ENCODE measurements at places on chromosomes 5 and 9. TPM values are rescaled to one million over a fixed set of nuclear protein-coding genes. Genes with fewer than 3 reads are reported as not detected.

- no peak for DNase-seq
These were observed 486.7 kb downstream of the TMEM232 start for GRCh38 chr5:110239786-110240185.

DNA sequence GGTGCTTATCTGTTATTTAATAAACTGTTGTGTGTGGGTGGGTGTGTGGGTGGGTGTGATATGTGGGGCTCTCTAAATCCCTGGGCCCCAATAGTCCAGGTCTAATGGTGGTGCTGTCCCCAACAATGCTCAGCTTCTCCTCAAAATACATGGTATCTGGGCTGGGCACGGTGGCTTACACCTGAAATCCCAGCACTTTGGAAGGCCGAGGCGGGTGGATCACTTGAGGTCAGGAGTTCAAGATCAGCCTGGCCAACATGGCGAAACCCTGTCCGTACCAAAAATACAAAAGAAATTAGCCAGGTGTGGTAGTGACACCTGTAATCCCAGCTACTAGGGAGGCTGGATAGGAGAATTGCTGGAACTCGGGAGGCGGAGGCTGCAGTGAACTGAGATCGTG lies 4.5 kb upstream of the ORM1 start:
- no peak for DNase-seq

DNA sequence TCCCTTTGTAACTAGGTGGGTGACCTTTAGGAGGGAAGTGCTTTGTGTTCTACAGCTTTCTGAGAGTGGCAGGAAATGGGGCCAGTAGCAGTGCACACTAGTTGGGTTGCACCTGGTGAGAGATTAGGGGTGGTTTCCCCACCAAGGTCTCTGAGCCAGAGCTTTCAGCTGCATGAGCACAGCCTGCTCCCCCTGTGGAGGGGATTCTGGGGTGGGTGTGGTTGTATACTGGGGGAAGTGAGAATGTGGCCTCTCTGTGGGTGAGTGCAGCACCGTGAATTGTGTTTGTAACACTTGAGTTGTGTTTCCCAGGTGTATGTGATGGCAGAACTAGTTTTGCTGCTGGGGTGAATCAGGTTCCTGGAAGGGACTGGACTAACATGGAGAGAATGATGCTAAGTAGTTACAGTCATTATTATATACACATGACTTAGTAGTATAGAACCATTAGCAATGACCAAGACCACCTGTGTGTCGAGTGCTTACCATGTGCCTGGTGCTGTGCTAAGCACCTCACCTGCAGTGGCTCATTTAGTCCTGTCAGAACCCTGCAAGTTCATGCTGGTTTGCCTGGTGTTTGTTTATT lies 11.8 kb upstream of the CXXC5 start:
- no peak for DNase-seq

GRCh38 chr9:98253565-98253964 lies 1.9 kb downstream of the TBC1D2 start:
- DNase-seq: no peak

DNA sequence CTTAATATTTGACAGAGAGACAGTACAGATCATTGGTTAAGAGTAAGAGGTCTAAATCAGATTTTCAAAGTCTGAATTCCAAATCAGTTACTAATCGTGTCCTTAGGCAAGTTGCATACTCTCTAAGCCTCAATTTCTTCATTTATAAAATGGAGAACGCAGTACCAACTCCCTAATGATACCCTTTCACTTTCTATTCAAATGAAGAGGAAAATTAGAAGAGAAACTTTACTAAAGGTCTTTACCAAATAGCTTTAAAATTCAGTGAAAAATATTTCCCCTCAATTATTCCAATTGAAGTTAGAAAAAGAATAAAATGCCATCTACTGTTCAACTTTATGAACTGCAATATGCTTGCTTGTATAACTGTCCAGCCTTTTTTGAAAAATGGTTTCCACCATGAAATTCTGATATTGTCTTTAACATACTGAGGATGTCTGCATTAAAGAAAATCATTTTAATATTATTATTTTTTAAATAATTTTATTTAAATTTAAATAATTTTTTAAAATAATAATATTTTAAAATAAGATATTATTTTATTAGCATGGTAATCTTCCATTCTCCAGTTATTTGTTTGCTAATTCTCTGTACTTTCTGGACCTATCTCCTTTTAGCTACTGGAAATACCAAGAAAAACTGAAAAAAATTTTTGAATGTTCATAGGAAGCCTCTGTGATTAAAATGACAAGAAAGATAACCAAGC lies 36.0 kb downstream of the POC5 start:
- DNase-seq: no peak

GRCh38 chr5:141994511-141995136 lies 18.2 kb downstream of the GNPDA1 start:
- no peak for DNase-seq

DNA sequence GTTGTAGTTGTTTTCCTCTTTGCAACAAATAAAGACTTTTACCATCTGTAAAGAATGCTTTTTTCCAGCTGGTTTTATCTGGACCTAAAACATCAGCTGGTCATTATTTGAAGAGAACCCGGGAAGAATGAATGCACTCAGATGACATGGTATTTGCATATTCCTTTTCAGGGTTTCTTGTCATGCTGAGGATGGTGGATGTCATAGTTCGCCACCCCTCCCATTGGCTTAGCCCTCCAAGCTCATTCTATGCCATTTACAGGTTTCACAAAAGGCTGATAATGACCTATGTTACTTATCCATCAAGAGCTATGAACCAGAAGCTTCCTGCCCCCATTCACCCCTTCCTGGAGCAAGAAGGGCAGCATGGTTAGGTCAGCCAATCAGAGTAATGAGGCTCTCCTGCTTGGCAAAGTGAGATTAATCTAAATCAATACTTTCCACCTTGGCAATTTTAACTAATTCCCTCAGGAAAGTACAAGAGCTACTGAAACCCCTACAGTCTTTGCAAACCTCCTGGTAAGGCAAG lies 440.5 kb upstream of the TLE4 start:
- no peak for DNase-seq

DNA sequence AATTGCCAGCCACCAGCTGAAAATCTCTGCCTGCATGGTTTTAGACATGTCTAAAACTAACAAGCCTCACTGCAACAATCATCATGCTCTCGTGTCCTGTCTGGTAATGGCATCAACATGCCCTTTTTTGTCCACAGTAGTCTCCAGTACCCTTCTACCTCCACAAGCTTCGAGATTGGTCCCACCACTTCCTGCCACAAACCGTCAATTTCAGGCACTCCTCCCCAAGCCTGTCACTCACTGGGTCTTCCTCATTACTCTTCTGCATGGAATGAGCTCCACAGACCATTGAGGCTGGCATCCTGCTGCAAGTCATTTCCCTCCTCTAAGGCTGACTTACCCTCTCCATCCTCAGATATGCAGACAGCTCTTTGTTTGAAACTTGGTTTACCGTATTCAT lies 9.0 kb downstream of the LPAR1 start:
- DNase-seq: no peak

DNA sequence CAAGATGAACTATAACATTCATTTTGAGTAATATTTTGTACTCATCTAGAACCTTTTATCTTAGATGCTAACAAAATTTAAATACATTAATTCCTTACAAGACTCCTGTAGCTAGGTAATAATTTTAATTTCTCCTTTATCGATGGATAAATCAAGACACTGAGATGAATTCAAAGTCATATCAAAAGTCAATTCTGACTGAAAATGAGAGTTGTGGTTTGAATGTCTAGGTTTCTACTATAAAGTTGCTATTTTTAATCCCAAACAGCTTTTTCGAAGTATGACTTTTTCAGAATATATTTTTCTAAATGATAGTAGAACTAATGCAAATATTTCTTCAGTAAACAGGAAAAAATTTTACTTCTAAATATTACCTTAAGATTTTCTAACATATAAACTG lies 491.7 kb upstream of the FAM174A start:
- no peak for DNase-seq

- no peak for DNase-seq
These were observed 40.3 kb upstream of the GABRA6 start for GRCh38 chr5:161645264-161645663.

- DNase-seq: no peak
These were observed 23.8 kb downstream of the NPR3 start for GRCh38 chr5:32734827-32735378.

DNA sequence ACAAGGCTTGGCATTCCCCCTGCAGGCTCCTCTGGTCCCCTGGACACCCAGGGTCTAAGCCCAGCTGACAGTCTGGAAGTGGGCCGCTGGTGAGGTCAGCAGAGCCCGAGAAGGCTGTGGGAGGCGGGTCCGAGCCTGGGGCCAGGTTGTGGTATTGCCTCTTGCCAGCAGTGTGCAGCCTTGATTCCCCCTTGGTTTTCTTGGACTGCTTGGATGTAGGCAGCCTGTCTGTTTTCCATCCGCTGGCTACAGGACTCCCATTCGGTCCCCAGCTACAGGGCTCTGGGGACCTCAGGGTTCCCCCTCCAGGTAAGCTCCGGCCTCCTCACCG lies 1.6 kb downstream of the AIF1L start:
- no peak for DNase-seq

DNA sequence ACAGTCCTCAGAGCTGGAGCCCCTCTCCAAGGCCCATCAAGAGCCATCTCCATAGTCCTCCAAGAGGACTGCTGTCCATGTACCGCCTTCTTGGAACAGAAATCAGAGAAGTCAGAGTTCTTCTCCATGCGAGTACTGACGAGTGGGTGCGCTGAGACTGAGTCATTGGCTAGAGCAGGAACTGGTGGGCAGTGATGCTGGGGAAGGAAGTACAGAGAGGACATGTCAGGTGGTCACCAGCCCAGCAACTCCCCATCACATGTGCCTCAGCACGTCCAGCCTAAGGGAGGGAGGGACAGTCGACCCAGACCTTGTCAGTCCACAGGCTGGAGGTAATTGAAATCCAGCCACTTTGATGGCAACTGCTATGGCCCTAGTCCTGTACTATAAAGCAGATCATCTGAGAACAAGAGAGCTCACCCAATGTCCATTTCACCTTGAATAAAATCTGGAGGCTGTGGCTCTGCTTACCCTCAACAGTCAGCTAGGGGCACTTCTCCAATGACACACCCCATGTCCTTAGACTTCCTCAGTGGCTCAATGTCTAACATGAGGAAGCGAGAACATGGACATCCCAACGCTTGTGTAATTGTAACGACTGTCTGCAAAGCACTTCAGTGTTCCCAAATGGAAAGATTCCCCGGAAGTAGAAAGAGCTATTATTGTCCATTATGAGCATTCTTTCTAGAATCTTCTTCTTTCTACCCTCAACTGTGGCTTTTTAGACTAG lies 15.0 kb upstream of the FBP1 start:
- DNase-seq: no peak

GRCh38 chr5:108588323-108588722 lies 159.4 kb upstream of the FER start:
- DNase-seq: no peak

- no peak for DNase-seq
These were observed 240.9 kb downstream of the TRPM3 start for GRCh38 chr9:70880535-70880934.

- DNase-seq: no peak
These were observed 23.9 kb downstream of the SLC46A2 start for GRCh38 chr9:112866662-112867274.

DNA sequence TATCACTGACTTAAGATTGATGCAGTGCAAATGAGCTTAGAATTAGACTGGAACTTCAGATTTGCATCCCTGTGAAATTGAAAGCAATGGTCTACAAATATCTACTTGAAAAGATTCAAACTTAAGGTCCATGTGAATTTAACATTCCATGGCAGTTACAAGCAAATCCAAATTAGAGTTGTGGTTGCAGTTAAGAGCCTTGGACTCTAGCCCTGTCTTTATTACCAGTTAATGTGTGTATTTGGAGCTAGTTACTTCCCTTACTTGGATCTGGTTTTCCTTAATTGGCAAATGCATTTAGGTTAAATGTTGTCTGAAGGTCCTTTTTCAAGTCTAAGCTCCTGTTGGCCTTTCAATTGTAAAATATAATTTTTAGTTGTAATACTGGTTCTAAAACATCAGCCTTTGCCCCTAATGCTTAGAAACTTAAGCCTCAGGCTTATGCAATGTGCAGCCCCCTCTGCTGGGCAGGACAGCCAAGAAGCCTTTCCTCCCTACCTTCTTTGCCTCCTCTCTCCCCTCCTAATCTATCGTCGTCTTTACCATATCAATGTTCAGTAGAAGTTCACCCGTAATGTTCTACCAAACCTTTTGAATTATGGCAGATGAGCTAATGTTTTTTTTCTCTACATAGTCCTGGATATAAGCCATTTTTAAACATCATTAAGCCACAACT lies 59.5 kb downstream of the ERMP1 start:
- DNase-seq: no peak

DNA sequence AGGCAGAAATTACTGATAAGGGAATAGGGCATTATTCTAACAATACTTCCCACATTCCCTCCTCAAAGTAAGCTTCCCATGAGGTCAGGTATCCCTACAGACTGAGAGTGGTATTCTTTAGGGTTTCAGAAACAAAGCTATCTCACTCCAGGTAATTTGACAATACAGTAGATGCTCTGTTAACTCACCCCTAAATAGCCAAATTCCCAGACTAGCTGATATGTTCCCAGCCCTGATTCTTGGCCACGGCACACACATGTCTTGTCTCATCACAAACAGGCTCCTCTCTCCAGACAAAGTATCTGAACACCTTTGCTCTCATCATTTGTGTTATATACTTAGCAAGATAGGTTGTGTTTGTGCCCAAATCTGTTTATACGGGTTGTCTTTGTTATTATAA lies 139.9 kb downstream of the ZNF608 start:
- no peak for DNase-seq

DNA sequence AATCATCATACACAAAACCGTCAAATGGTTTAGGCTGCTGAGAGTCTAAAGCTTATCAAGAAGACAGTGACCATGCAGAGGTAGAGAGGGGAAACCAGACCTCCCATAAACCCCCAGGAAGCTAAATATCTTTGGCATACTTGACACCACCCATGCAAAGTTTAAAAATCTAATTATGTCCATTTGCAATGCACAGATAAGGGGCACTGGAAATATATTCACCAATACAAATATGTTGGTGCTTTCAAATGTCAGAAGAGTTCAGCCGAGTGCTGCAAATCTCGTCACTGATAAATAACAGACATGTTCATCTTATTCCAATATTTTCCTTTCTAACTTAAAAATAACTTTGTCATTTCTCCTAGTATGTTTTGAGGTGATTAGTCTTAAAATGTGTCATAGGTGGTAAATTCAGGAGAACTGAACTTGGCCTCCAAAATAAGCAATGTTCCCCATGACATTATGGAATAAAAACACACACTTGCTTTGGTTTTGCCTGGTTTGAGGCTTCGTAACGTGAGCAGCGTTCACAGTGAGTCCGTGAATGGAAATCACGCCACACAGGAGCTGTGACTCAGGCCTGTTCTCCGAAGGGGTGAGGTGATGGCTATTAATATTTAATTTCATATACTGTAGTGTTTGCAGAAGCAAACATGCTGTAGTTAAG lies 182.2 kb downstream of the AOPEP start:
- DNase-seq: no peak

- no peak for DNase-seq
These were observed 22.1 kb upstream of the PTGES start for GRCh38 chr9:129774791-129775447.

GRCh38 chr5:71744009-71744790 lies 25.1 kb downstream of the CARTPT start:
- no peak for DNase-seq

The TBCA gene
- total RNA-seq: 123 TPM

The RGS14 gene
- 29.6 TPM for total RNA-seq

The TMEM215 gene
- 16.3 TPM for total RNA-seq

The C9orf50 gene
- total RNA-seq: 1.0 TPM

The STARD4 gene
- 10.4 TPM for total RNA-seq

The GABRG2 gene
- not detected for total RNA-seq

The PCA3 gene
- not detected for total RNA-seq

The OR1K1 gene
- not detected for total RNA-seq

The SPINK6 gene
- total RNA-seq: not detected

The GZMA gene
- not detected for total RNA-seq

The NDST1 gene
- 53.2 TPM for total RNA-seq

The FOXI1 gene
- total RNA-seq: not detected

The CAVIN4 gene
- not detected for total RNA-seq
